Vagina (tissue), 2 donors: ENCODE measurements at places on chromosomes 16 and 17. TPM values are rescaled to one million over a fixed set of nuclear protein-coding genes. Genes with fewer than 3 reads are reported as not detected.

Gene CDH3
- total RNA-seq: 35.4 TPM

Gene HOXB3
- 17.7 TPM for total RNA-seq

Gene TBC1D3E
- total RNA-seq: not detected

Gene ASPHD1
- total RNA-seq: not detected

Gene PNPO
- 42.7 TPM for total RNA-seq

Gene TVP23B
- 21.6 TPM for total RNA-seq

Gene OR1A1
- total RNA-seq: not detected

Gene RDM1
- 0.49 TPM for total RNA-seq

Gene OR3A3
- total RNA-seq: not detected

Gene TMEM238L
- 1.2 TPM for total RNA-seq

Gene OTOA
- total RNA-seq: not detected

Gene RNF213
- 144 TPM for total RNA-seq

Gene CAPN15
- 38.3 TPM for total RNA-seq

Gene PYY
- not detected for total RNA-seq

Gene SLC13A2
- total RNA-seq: not detected

Gene OR4D1
- not detected for total RNA-seq

Gene TMIGD1
- total RNA-seq: not detected

Gene ABCC3
- total RNA-seq: 47.6 TPM

Gene KIF2B
- total RNA-seq: not detected

Gene TMC8
- total RNA-seq: 24.6 TPM

Gene GIT1
- 39.8 TPM for total RNA-seq

Gene GGNBP2
- total RNA-seq: 47.9 TPM

Gene EFNB3
- total RNA-seq: 2.7 TPM

Gene PRSS27
- total RNA-seq: 61.6 TPM

Gene KCNH6
- total RNA-seq: not detected

Gene RNU2-1
- total RNA-seq: not detected

Gene CLEC3A
- not detected for total RNA-seq

Gene LLGL2
- 44.9 TPM for total RNA-seq

Gene IL32
- total RNA-seq: 13.0 TPM

Gene TBC1D3B
- 3.4 TPM for total RNA-seq

Gene LHX1
- not detected for total RNA-seq

Gene RAI1
- 29.2 TPM for total RNA-seq

Gene KRT25
- not detected for total RNA-seq

Gene UQCRC2
- total RNA-seq: 155 TPM

Gene SDK2
- 1.7 TPM for total RNA-seq

Gene CRYBA1
- not detected for total RNA-seq

Gene KRT33B
- total RNA-seq: not detected

Gene SHISA6
- total RNA-seq: 1.5 TPM

Gene PLA2G10
- not detected for total RNA-seq

Gene C17orf78
- total RNA-seq: not detected

Gene PSMC5
- total RNA-seq: 92.3 TPM

Gene ABI3
- 11.0 TPM for total RNA-seq

Gene NTN1
- 4.7 TPM for total RNA-seq

Gene ZFPM1
- total RNA-seq: 1.7 TPM

Gene ADAD2
- total RNA-seq: not detected

Gene P2RX1
- total RNA-seq: 4.2 TPM

Gene NOL11
- total RNA-seq: 35.4 TPM

Gene MT1B
- not detected for total RNA-seq

Gene TEKT5
- not detected for total RNA-seq

Gene CLEC16A
- total RNA-seq: 21.6 TPM

Gene PRR29
- total RNA-seq: not detected

Gene SOX15
- total RNA-seq: 44.4 TPM

Gene FN3K
- total RNA-seq: 5.9 TPM

Gene MT4
- total RNA-seq: 25.8 TPM

Gene LLGL1
- total RNA-seq: 27.7 TPM
